ENCODE measurements at places on chromosomes 16 and 17.

GRCh38 chr17:76267051-76267576 lies 2.0 kb downstream of the UBALD2 start:
- no peak for DNase-seq

DNA sequence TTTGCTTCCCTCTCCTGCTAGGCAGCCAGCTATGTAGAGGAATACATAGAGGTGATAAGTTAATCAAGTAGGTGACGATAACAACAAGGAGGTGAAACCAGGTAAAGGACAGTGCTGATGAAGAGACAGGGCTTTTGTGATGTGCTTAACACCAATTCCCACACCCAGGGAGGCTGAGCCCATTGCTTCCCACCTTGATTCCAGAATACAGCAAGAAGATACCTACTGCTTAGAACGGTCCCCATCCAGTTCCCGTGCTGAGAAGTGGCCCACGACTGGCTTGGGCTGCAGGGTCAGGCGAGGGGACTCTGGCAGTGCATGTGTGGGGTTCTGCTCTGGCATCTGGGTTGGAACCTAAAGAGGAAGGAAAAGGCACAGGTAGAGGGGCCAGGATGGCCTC lies 16.1 kb upstream of the GFAP start:
- DNase-seq, result no peak

GRCh38 chr16:65936096-65936495 lies 430.4 kb upstream of the CDH5 start:
- no peak for DNase-seq

DNA sequence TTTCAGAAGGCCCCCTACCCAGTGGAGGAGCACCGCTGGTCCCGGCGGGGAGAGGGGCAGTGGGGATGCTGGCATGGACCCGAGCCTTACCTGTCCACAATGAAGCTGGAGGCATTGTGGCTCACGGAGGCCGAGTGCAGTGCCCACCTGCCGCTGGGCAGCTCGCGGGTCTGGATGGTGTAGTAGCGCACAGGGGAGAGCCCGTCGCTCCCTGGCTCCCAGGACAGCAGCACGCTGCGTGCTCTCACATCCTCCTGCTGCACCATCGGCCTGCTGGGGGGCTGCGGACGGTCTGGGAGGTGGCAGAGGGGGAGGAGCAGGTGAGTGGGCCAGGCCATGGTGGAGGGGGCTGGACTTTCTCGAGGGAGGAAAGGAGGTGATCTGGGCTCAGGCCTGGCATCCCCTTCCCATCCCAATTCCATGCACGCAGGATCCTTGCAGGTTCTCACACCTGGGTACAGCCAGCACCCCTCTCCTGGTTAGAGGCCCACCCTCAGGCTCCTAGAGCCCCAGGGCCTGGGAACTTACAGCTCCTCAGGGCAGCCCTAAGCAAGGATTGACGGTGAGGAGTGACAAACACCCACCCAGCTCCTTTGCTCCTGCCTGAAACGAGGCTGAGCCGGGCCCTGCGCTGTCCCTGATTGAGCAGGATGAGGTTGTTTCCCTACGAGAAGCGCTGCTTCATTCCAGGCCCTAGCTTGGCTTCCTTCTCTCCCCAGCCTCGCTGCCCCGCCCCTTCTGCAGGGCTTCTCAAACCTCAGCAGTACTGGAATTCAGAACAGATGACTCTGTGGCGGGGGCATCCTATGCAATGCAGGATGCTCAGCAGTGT lies 76.2 kb upstream of the CDC42EP4 start:
- no peak for DNase-seq

DNA sequence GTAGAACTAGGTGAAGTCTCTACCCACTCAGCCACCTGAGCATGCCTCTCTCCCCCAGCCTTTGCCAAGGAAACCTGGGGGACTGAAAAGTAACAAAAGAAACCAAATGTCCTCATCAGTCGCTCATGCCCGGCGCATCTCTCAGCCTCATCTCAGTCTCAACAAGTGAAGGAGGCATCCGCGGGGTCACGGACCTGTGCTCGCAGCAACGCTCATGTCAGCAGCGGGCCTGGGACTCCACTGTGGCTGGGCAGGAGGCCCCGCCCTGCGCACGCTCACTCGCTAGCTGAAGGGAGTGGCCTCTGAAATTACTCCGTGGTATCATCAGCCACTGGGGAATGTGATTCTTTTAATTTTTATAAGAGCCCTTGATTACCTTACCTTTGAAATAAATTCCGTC lies 31.3 kb downstream of the MAP1LC3B start:
- DNase-seq, result no peak

DNA sequence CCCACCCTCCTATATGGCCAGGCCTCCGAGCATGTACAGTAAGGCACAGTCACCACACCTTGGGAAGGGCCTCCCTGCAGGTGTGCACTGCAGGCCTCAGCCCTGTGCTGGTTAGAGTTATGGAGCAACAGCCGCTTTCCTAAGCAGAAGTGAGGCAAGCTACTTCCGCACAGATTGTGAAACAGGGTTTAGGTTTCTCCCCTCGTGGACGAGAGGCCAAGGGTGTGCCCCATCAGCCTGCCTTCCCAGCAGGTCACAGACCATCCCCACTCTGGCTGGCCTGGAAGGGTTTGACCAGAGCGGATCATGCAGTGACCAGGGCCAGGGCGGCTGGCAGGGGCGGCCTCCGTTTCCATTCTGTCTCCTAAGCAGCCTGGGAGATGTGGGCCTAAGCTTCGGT lies 4.7 kb downstream of the MSRB1 start:
- DNase-seq, result no peak

- DNase-seq, result no peak
Measured at GRCh38 chr17:20074489-20074888, 65.3 kb downstream of the SPECC1 start.

DNA sequence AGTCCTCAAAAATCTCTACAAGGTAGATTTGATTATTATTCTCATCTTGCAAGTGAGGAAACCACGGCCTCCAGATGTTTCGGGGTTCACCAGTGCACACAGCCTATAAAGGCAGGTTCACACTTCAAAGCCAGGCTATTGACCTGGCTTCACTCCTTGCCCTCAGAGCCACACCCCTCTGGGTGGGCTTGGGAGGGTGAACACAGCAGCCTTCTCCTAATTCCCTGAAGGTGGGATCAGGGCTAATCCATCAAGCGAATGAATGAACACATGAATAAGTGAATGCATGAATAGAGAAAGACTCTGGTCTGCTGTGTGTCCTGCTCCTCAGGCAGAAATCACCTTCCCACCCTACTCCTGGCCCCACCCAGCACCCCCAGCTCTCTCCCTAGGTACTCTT lies 139.0 kb downstream of the CYLD start:
- DNase-seq, result no peak

All from stimulated activated naive CD8-positive, alpha-beta T cell treated with anti-CD3 and anti-CD28 coated beads, Interleukin-15, amount 100 ng/mL, for 72 hours (primary cell).